ENCODE measurements at places on chromosomes 1 and 21.

DNA sequence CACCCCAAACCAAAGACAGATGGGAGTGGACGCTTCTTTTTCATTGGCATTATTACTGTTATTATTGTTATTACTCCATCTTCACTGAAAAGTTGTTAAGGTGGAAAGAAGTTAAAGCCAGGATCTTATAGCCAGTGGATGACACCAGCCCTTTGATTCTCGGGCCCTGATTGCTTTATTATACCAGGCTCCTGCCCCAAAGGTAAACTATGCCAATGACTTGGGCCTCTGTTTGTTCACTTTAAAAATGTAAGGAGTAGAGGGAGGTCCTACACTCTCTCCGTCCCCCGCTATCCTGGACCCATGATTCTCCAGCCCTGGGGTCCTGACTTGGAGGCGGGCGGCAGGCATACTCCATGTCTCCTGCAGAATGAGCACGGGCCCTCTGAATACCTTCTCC lies 106.8 kb downstream of the TOMM20 start:
- no peak for DNase-seq

DNA sequence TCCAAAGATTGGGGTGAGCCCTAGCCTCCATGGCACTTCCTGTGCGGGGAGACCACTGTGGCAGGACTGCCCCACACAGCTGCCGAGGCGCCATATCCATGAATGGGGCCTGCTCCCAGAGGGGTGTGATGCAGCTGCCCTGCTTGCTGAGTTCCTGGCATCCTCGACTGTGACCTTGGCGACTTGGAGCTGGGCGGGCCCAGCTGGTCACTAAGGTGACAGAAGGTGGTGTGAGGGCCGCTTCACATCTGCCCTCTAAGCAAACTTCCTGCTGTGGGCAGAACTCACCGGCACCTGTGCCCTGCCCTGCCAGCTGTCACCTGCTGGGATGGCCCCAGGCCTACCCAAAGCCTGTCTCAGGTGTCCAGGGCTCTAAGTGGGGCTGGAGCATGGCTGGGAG lies 9.0 kb downstream of the TMEM61 start:
- no peak for DNase-seq

DNA sequence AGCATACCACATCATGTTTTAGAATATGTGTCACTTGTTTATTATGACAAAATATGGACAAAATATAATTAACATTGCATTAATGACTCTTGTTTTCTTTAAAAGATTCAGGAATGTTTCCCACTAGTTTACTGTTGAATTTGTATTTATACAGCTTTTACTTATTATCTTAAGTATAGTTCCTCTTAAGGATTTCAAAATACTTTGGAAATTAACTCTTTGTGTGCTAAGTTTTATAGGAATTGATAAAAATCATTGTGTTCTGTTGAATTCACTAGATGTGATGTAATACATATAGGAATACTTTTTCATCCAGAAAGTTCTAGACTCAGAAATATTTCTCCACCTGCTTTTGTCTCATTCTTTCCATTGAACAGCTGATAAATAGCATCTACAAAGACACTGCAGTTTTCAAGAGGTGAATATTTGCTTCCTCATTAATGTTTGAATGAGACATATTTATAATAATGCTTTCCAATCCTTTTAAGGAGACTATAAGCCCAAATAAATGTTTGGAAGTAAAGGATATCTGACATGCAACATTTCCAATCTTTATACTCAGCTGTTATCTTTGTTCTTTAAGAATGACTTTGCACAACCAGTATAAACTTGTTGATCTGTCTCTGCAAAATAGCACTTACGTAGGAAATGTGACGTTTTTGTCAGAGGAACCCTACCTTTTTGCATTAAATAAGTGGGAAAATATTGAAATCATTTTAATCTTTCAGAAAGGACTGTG lies 38.4 kb upstream of the SAMSN1 start:
- no peak for DNase-seq

- no peak for DNase-seq
Observed at GRCh38 chr1:47434051-47434842, 3.6 kb upstream of the FOXD2 start.

DNA sequence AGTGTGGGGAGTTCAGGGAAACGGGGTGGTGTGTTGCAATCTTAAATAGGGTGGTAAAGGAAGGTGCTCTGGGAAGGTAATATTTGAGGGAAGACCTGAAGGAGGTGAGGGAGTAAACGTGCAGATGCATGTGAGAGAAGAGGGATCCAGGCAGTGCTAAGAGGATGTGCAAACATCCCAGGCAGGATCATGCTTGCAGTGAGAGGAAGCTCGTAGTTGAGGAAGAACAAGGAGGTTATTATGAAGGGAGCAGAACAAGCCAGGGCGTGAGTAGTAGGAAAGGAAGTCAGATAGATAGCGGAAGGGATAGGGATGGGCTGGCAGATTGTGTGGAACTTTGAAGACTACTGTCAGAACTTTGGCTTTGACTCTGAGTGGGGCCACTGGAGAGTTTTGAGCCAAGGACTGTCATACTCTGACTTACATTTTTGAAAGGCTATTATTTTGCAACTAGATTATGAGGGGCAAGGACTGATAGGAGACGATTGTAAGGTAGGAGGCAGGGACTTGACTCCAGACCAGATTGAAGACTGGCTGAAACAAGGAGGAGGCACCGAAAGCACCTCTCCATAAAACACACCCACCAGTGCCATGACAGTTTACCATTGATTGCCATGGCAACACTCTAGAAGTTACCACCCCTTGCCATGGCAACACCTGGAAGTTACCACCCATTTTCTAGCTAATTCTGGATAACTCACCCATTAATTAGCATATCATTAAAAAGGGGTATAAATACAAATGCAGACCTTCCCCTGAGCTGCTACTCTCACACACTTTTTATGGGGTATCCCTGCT lies 67.0 kb downstream of the XCL2 start:
- DNase-seq: no peak

GRCh38 chr1:90970208-90970607 lies 51.6 kb downstream of the ZNF644 start:
- DNase-seq: no peak

DNA sequence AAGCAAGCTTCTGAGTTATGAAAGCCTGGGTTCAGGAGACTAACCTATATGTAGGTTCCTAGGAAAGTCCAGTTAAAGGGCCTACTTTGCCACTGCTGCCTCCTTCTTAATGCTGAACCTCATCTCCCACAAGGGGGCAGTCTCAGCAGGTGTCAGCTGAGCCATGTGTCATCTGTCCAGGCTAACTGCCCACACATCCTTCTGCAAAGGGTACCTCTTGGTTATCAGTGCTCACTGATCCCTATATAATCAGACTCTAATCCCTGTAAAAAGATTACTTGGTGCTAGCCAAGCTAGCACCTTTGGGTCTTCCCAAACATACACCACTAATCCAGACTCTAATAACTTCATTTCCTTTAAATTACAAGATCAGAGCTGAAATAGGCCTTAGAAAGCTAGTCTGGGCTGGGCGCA lies 9.0 kb downstream of the PRDX1 start:
- DNase-seq: peak; percentile 46

GRCh38 chr1:59173721-59174120 lies 123.2 kb upstream of the FGGY start:
- DNase-seq: no peak

DNA sequence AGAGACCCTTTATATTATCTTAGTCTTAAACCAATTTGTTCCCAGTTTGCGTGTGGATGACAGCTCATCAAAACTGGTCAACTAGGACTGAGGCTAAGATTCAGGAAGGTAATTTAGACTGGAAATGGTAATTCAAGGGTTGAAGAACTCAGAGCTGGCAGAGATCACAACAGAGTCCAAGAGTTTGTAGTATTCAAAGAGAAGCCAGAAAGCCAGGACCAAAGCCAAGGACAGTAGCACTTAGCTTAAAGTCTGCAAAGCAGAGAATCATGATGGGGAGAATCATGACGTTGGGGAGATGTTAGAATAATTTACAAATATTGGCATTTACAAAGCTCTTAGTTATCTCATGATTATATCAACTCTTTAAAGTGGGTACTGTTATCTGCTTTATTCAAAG lies 32.6 kb downstream of the RNF11 start:
- DNase-seq: no peak

GRCh38 chr1:246597340-246597739 lies 31.1 kb downstream of the CNST start:
- DNase-seq: no peak
